ENCODE measurements at places on chromosomes 4 and X.

- DNase-seq, result peak; percentile 94
These were observed 497.5 kb downstream of the KCNIP4 start for GRCh38 chr4:21451032-21451431.

GRCh38 chr4:86769794-86770193 lies 79.4 kb downstream of the SLC10A6 start:
- no peak for DNase-seq

- DNase-seq, result no peak
These were observed 43.1 kb downstream of the MRPL1 start for GRCh38 chr4:77905651-77906263.

DNA sequence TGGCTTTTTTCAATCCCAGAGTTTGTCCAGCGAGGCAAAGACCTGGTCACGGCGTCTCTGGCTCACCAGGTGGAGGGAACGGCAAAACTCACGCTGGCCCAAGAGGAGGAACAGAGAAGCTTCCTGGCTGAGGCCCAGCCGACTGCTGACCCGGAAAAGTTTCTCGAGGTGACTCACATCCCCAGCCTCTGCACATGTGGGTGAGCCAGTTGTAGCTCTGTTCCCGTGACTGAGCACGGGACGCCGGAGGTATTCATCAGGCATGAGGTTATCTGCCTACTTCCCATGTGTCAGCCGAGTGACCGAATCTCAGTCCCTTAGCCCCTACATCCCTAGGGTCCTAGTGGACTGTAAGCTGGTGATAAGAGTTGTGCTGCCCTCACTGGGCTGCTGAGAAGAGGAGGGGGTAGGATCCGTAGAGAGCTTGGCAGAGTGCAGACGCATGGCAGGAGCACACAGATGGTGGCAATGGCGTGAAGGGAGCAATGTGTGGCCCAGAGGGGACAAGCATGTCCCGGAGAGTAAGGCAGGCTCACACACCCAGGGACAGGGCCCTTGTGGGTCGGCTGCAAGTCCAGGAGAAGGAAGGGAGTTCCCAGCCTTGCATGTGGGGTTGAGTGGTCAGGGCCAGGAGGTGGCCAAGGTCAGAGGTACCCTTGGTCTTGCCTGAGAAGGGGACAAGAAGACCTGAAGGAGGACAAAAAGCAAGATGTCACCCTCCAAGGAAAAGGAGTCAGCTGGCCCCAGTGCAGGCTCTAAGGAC lies 42.9 kb downstream of the EVC start:
- DNase-seq, result peak; percentile 90

DNA sequence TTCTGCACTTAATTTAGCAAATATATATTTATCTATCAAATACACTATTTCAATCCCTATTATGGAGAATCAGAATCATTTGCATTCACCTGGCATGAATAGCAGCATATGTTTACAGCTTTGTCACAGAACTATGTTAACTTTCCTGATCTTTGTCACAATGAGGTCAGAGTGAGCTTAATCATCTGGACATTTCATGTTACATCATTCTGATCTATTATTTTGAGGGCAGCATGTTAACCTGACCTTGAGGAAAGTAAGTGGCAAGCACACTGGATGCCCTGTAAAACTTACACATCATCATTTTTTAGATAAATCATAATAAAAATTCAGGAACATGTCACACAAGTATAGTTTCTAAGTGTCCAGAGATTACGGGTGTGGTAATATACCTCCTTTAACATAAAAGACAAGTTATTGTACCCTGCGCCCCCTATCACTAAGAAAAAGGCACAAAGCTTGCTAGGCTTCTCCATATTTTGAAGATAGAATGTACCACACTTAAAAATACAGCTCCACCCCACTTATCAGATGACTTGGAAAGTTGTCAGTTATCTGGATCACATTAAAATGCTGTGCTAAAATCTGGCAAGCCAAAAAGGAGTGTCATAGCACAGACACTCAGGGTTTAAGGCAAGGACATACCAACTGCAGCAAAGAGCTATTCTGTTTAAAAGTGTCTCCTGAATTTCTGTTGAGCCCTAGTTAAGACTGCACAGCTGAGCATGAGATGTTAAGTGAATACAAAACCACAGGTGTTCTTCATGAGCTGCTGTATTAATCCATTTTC lies 182.7 kb upstream of the FAT4 start:
- DNase-seq, result no peak

DNA sequence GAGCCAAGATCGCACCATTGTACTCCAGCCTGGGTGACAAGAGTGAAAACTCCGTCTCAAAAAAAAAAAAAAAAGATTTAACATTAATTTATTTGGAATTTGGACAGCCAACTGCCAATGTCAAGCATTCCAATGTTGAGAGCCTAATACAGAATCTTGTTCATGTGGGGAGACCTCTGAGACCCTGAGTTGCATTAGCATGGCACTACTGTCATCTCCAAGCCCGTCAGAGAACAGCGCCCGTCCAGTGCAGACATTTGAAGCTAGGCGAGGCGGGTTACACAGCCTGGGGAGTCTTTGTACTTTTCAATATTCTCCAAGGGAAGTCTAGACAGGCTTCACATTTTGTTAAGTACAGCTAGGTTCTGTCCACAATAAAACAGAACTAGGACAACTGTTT lies 126.7 kb downstream of the CHRNA9 start:
- DNase-seq, result no peak

GRCh38 chrX:29604381-29604780 lies 611.0 kb upstream of the MAGEB2 start:
- DNase-seq, result no peak

DNA sequence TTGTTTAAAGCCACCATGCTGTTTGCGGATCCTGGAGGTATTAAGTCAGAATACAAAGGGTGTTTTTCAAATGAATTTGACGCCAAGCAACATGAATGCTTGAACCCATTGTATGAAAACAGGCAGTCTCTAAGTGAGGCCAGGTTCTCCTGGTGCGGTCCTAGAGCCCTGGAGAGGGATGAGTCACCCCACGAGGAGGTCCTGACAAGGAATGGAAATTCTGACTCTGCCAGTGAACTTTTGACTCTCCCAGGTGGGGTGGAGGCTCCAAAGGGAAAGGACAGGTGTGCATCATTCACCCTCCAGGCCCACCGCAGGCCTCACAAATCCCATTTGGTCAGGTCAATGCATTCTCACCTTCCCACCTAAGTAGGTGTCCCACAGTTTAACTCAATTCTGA lies 1.5 kb downstream of the TRIM2 start:
- no peak for DNase-seq

GRCh38 chr4:65217179-65217578 lies 453.1 kb downstream of the EPHA5 start:
- DNase-seq, result no peak

DNA sequence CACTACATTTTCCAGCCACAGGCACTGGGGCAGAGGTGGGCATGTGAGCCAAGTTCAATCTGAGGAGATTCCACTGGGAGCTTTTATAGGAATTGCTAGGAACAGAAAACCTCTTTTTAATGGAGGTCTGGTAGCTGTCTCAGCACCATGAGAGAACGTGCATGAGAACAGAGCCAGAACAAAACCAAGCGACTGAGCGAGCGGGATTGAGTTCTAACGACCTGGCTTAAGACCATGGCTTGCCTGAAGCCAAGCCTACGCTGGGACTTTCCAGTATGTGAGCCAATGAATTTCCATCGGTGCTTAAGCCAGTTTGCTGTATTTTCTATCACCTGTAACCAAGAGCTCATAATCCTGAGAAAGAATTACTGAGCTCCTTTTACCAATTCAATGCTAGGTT lies 183.7 kb downstream of the NR3C2 start:
- no peak for DNase-seq

- peak; percentile 59 for DNase-seq
These were observed 100.7 kb downstream of the SYNPO2 start for GRCh38 chr4:118989098-118990080.

GRCh38 chr4:10201381-10202223 lies 85.0 kb upstream of the WDR1 start:
- DNase-seq, result no peak

DNA sequence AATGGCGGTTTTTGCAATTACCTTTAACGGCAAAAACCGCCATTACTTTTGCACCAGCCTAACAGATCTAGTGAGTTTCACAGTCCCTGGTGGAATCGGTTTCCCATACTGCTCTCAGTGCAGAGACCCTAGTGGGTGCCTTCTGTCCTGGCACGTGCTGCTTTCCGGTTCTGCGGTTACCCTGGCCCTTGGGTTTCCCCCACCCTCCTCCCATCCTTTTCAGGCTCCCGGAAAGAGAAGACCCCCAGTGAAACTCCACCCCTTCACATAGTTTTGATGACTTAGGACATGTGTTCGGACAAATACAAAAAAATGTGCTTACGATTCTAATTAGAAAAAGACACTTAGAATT lies 36.9 kb downstream of the NLGN3 start:
- DNase-seq, result no peak

GRCh38 chrX:77793946-77794345 lies 7.9 kb upstream of the ATRX start:
- no peak for DNase-seq

DNA sequence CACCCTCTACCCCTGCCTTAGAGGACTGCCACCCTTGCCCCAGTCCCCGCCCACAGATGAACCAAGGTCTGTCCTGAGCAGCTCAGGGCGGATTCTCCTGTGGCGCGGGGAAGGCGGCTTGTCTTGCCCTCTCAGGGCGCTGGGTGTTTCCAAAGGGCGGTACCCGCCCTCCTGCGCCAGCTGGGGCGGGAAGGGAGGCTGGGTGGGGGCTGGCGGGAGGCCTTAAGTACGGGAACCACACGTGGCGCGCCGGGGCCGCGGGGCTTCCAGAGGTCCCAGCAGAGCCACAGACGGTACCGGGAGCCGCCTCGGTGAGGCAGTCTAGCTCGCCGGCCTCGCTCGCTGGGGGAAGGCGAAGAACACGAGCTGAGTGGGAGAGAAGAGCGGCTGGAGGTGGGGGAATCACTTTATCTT lies 361.1 kb downstream of the MID1IP1 start:
- DNase-seq, result no peak

GRCh38 chrX:50691820-50692219 lies 122.2 kb downstream of the SHROOM4 start:
- DNase-seq, result no peak

DNA sequence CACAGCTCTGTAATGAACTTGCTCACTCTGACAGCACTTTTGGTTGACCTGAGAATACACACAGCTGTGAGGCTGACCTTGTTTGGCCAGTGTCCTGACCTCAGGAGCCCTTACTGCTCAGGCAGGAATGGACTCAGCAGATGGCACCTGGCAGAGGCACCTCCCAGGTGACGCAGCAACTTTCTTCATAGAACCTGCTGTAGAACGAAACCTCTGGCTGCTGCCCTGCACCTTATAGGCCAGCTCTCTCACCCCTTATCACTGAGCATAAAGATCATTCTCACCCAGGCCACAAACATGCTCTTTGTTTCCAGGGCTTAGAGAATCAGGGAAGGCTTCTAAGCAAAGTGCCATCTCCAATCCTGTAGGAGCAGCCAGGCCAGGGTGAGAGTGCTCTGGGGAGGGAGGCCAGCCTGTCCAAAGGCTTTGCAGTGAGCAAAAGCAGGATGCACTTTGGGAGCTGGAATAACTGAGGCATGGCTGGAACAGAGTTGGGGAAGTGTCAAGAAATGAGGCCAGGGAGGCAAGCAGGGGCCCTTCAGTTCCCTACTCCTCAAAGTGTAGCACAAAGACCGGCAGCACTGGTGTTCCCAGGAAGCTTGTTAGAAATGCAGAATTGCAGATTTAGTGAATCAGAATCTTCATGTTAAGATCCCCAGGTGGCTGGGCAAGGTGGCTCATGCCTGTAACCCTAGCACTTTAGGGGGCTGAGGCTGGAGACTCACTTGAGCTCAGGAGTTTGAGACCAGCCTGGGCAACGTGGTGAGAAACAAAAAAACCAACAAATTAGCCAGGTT lies 13.3 kb upstream of the CENPU start:
- no peak for DNase-seq

DNA sequence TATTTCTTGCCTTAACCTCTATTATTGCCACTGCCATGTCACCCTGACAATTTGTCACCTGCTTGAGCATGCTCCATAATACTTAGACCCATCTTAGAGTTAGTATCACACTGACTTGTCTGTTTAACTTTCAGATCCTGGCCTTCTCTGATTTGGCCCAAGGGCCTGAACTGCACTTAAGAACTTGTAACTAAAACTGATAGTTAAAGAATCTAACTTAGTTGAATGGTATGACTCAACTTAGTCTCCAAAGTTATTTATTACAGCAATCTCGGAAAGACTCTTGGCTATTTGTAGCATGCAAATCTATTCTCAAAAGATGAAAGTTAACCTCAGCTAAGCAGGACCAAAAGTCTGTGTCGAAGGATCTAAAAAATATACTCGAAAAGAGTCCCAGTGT lies 72.3 kb downstream of the IGSF1 start:
- no peak for DNase-seq

DNA sequence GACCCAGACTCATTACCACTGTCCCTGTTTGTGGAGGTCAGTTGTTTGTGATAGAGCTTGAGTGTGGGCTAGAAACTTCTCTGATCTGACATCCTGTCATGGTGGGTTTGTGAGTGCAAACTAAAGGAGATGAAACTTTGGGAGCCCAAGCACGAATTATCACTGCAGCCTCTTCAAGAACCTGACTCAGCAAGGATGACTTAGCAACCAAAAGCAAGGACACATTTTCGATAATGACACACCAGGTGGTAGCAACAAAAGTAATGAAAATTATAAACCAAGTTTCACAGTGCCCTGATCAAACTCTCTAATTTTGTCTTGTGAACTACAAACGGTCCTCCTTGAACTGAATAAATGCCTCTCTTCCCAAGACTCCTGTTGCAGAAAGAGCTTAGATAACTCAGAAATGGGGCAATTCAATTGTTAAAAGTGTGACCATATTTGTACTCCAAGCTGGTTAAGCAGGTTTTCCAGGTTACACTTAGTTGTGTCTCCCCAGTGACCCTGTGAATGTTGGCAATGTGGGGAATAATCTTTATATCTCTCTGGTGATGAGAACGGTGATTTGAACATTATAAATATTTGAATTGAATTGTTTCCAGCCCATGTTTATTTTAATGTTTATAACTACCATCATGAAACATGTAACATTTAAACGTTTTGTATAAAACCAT lies 52.6 kb upstream of the ATP8A1 start:
- no peak for DNase-seq

- no peak for DNase-seq
These were observed 56.2 kb upstream of the PJA1 start for GRCh38 chrX:69221239-69222102.

- no peak for DNase-seq
These were observed 278.2 kb downstream of the ADGRL3 start for GRCh38 chr4:61478340-61478739.

GRCh38 chr4:152218576-152218975 lies 317.3 kb downstream of the FBXW7 start:
- no peak for DNase-seq
